Gastroesophageal sphincter (tissue), 4 donors: ENCODE measurements at places on chromosomes 1 and 21. TPM values are rescaled to one million over a fixed set of nuclear protein-coding genes. Genes with fewer than 3 reads are reported as not detected.
A peak's percentile ranks its signal among the peaks of the same experiment; 100 is the strongest.

CD53 gene
- total RNA-seq = 33.8 TPM

DNA sequence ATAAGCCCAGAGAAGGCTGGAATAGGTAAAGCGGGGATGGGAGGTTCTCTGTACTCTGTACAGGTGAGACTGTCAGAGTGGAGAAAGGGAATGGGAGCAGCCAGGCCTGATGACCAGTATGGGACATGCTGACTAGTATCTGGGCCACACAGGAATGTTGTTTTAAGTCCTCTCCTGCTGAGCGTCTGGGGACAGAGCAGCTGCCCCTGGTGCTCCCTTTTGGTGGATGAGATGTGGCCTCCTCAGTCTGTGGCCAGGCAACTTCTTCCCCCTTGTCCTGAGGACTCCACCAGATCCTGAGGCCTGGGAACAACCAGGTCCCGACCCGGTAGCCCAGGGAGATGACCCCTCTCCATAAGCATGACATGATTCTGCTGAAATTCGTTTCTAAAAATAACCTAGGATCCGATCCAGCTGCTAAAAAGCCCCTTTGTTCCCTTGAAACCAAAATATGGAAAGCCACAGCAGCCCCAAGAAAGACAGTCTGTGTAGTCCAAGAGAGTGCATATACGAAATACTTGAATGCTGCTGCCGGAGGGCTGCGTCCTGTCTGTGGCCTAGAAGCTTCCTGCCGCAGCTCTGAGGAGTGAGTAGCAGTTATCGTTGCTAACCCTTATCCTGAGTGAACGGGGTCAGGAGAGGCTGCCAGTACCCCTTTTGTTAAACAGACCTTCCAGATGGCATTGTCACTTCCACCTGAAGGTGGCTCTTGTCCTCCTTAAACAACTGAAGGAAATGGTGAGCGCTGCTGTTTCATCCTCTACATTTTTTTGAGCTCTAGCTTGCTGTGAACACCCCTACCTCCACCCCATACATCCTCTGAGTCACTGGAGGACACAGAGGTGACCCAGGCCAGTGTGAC, 47.1 kb downstream of the ATP2B4 start:
- peak; percentile 79 for ATAC-seq

- ATAC-seq = no peak
These were observed 25.6 kb downstream of the CDK18 start for GRCh38 chr1:205530116-205530515.

GRCh38 chr1:199834711-199835110, 192.8 kb upstream of the NR5A2 start:
- no peak for ATAC-seq

- ATAC-seq = peak; percentile 58
These were observed 13.5 kb downstream of the LDLRAP1 start for GRCh38 chr1:25556791-25557476.

DNA sequence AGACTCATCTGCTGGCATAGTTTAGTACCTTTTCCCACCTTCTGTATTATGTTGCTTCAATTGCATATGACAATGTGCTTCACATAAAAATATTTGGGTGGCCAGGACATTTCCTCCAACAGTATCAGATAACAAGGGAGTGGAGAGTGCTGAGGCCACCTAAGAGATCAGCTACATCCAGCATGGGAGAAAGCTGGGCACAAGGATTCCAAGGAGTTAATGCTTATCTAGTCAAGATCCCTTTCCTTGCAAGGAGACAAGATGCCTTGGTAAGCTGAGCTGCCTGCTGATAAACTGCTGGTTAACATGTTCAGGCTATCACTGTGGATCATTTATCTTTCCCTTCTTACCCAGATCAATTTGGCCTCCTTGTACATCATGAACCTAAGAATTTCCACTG, 5.4 kb downstream of the TACSTD2 start:
- ATAC-seq = no peak

- no peak for ATAC-seq
These were observed 100.5 kb downstream of the GIPC2 start for GRCh38 chr1:78146205-78146771.

DNA sequence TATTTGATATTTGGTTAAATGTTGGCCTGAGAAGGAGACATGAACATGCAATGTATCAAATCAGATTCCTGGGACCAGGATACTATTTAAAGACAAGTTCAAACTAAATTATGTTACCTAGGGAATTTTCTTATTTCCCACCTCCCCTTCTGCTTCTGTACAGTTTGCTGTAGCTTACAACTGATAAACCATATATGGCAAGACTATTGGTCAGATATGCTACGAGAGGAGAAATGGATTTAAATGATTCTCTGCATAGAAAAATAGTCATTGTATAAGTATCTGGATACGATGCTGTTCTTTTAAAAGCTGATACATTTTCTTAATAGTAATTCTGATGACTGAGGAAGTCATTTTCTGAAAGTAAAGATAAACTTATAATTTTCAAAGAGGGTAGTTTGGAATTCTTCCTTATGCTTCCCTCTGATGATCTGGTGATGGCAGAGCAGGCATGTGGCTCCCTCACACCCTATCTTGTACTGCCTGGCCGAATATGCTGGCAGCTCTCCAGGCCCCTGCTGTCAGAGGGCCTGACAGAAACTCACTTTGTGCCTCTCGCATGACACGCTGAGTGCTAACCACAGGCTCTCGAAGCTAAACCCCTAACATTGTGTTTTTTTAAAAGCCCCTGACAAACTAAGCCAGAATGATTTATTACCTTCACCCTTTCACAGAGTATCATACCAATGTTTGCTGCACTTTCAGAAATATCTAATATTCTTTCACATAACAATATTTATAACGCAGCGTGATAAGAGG, 19.4 kb downstream of the RRP15 start:
- ATAC-seq = no peak

DNA sequence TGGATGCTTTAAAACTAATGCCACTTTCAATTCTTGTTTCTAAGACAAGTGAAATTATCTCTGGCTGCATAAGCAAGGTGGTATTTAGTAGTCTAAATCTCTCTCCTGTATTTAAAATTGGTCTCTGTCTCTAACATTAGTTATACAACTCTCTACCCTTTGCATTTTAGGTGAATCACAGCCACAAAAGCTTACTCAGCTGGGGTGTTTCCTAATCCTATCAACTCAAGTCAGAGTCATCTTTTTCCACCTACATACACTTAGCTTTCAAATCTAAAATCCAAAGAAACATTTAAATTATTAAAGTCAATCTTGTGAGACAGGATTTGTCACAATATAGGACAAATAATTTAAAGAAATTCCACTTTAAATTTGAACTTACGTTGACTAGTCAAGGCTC, 255.1 kb upstream of the CXADR start:
- no peak for ATAC-seq

DNA sequence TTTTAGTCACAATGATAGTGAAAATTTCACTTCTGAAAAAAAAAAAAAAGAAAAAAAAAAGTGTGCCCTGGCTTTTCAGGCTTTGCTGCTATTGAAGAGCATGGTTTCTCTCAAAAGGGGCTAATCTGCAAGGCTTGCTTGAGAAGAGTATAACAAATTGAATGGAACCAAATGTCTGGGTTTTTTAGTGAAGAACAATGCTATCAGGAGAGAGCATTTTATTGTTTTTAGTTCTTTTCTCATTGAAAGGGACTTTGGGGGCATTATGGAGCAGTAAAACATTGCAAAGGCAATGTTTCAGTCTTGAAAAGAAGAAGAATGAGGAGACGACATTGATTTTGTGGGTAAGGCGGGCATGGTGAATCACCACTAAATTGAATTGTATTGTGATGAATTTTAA, 28.2 kb downstream of the VCAM1 start:
- no peak for ATAC-seq

DNA sequence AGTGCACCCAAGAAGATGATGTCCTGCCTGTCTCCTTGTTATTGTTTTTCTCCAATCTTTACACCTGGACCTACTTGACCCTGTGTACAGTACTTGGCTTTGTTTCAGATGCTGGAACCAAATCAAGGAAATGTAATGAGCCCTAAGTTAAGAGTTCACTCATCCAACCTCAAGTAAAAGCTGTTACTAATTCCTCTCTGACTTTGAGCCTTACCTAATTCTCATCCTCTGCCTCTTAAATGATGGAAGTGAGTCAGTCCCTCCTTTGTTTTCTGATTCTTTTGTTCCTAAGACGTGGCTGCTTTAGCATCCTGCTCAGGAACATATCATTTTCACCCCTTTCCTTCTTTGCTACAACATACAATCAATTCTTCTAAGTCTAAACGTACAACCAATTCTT, 15.3 kb upstream of the PLA2G4A start:
- no peak for ATAC-seq

ARTN gene
- total RNA-seq = not detected

GRCh38 chr1:115408533-115408932, 70.5 kb upstream of the NGF start:
- no peak for ATAC-seq

SLC26A9 gene
- not detected for total RNA-seq

OLFML2B gene
- total RNA-seq = 1.1 TPM

GRCh38 chr1:38217316-38217715, 170.7 kb upstream of the POU3F1 start:
- no peak for ATAC-seq

DNA sequence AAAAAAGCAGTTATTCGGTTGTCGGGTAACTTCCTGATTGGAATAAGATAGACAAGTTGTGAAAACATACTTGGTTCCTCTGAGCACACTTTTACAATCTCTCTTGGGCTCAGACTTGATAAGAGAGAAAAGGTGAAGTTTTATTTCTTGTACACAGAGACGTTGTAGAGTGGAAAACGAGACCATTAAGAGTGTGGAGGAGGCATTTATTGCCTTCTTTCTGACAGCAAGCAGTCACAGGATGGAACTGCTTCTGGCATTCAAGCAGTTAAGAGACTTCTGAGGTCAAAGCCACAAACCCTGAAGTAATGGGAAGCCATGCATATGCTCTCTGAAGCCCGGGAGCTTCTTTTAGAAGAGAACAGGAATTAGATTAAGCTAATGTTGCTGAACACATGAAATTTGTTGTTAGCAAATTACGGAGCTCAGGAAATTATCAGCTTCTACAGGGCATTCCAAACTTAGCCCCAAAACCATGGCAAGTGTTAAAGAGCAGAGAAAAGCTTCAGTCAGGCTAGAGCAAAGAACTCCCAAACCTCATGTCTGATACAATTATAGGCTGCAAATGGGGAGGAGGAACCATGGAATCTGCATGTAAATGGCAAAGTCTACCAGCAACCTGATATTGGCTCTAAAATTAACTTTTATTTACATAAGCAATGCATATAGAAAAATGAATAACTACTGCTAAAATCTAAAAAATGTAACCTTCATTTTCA, 26.0 kb downstream of the S1PR1 start:
- ATAC-seq = no peak

CLCNKB gene
- total RNA-seq = 0.20 TPM

DNA sequence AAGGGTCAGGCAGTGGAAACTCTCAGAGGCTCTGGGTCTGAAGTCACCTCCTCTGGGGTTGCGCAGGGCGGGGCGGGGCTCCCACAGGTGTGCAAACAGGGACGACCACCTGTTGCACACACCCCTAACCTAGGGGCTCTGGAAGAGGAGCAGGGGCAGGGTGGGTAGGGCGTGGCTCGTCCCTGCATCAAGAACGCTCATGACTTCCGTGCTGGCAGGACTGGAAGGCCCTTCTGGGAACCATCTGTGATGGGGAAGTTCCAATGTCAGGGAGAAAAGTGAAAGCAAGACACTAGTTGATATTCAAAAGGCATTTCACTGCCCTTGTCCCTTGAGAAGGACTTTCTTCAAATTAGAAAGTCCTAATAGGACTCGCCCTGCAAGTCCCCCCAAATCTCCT, 22.1 kb upstream of the CLSTN1 start:
- no peak for ATAC-seq

GRCh38 chr1:22229379-22229778, 86.5 kb upstream of the WNT4 start:
- no peak for ATAC-seq

GRCh38 chr1:201096977-201097856, 15.0 kb downstream of the CACNA1S start:
- ATAC-seq = no peak

- ATAC-seq = peak; percentile 10
These were observed 30.8 kb downstream of the RSPH1 start for GRCh38 chr21:42465008-42465802.

SRM gene
- total RNA-seq = 54.0 TPM

CLCA1 gene
- total RNA-seq = not detected

KCNA2 gene
- total RNA-seq = 2.8 TPM

DNA sequence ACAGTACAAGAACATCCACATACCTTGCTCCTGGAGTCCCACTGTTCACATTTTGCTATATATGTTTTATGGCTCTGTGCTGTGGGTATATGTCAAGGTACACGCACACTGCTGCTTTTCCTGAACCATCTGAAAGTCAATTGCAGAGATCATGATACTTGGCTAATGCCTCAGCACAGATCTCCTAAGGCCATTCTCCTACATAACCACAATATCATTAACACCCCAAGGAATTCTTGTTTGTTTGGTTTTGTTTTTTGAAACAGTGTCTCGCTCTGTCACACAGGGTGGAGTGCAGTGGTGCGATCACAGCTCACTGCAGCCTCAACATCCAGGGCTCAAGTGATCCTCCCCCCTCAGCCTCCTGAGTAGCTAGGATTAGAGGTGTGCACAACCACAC, 16.0 kb downstream of the CTNNBIP1 start:
- no peak for ATAC-seq

GRCh38 chr1:119385650-119386049, 17.1 kb downstream of the HAO2 start:
- ATAC-seq = no peak

HMGCS2 gene
- 0.15 TPM for total RNA-seq

DNA sequence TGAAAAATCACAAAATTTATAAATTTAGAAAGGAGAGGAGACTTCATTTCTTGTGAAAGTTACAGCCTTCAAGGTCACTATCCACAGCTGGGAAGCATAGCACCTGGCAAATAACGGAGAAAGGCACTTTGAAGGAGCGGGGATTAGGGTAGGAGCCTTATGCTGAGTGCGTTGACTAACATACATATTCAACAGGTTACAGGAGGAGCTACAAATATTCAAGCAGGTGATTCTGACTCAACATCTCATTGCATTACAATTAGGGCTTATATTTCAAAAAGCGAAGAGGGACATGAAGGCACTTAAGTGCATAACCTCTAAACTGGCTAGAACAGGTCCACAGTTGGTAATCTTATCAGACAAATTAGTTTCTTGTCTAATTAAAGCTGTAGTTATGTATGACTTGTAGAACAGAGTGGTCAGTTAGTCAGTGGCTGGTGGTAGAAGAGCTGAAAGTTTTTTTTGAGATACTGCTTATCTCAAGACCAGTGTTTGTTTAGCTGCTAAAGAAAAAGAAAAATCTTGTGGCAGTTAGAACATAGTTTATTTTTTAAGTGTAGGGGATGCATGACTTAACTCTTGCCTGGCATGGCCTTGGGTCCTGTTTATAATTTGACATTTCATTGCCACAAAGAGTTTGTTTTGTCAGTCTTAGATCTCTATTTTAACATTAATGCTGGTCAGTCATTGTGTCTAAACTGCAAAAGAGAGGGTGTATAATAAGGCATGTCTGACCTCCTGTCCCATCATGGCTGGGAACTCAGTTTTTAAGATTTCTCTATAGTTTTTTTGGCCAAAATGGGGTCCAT, 311.5 kb downstream of the DUSP10 start:
- ATAC-seq = no peak

GRCh38 chr1:74180490-74180889, 17.5 kb downstream of the LRRIQ3 start:
- ATAC-seq = peak; percentile 79
